ENCODE measurements at places on chromosomes 5 and 9.

DNA sequence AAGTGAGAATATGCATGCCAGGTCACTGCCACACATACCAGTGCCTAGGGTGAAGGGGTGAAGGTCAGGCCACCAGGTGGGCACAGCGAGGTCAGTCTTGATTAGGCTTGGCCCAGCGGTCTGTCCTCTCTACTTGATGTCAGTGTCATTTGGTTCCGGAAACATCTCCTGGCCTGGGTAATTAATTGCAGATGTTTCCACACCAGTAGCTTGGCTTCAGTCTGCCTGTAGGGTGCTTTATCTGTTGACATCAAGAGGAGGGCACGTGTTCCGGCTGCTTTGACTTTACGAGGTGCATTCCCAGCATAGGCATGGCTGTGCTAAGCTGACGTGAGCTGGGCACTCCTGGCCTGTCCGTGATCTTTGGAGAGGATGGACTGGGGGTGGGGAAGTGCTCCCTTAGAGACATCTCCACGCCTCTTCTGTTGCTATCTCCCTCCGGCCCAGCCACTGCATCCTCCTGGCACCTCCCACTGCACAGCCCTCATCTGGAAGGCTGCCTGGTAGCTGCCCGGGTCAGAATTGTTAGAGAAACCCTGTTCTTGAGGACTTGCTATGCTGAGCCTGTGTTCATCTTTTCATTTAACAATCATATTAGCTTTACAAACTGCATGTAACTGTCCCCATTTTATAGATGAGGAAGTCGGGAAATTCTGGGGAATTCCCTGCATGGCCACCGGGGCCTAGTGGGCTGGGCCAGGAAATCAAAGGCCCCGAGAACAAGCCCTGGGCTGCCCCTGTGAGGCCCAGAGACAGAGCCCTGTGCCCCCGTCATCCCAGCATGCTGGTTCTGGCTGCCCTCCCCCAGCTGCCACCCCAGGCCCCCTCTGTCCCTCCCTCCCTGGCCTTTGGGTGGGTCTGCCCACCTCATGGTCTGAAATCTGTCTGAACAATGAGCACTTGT is 29.1 kb downstream of the JADE2 start:
- DNase-seq = peak; percentile 69

GRCh38 chr9:134320868-134321471 is 5.3 kb upstream of the RXRA start:
- DNase-seq = no peak

GRCh38 chr5:180007582-180007981 is 64.0 kb downstream of the RNF130 start:
- no peak for DNase-seq

GRCh38 chr9:89687188-89687587 is 82.4 kb downstream of the GADD45G start:
- DNase-seq = no peak

GRCh38 chr5:77369566-77369965 is 122.5 kb downstream of the WDR41 start:
- no peak for DNase-seq

- no peak for DNase-seq
These were observed 38.6 kb downstream of the CAPSL start for GRCh38 chr5:35899800-35900199.

GRCh38 chr5:143114481-143114880 is 289.0 kb downstream of the NR3C1 start:
- DNase-seq = no peak

- no peak for DNase-seq
These were observed 97.8 kb downstream of the STK32A start for GRCh38 chr5:147332658-147333057.

DNA sequence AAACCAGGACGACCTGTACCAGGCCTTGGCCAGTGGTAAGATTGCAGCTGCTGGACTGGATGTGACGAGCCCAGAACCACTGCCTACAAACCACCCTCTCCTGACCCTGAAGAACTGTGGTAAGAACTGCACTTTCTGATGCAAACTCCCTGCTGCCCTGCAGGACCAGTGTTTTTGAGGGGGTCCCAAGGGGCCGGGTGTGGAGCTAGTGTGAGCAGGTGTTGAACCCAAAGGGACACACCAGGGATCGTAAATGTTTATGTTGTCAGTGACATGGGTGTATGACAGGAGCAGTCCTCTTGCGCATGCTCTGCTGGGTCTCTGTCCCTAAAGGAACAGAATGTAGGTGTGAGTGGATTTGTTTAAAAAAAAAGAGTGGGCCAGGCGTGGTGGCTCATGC is 9.5 kb downstream of the GRHPR start:
- no peak for DNase-seq

GRCh38 chr9:1869843-1870242 is 145.3 kb upstream of the SMARCA2 start:
- peak; percentile 41 for DNase-seq

DNA sequence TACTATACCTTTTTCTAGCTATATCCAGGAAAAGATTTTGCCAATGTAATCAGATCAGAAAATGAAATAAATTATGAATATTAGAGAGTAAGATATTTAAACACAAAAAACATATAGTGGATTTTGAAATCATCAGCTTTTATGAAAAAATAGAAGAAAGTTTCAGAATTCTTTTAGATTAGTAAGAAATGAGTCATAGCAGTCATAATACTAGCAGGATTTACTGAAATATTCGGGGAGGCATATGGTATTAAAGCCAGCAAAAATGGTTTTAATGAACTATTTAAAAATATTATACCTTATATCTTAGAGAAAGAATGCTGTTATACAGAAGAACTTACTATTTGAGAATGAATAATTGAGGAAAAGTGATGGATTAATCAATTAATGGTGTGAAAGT is 303.6 kb upstream of the NUDT12 start:
- DNase-seq = no peak

GRCh38 chr9:107794259-107794658 is 304.7 kb upstream of the KLF4 start:
- DNase-seq = no peak

GRCh38 chr5:175246889-175247520 is 197.0 kb downstream of the DRD1 start:
- no peak for DNase-seq

DNA sequence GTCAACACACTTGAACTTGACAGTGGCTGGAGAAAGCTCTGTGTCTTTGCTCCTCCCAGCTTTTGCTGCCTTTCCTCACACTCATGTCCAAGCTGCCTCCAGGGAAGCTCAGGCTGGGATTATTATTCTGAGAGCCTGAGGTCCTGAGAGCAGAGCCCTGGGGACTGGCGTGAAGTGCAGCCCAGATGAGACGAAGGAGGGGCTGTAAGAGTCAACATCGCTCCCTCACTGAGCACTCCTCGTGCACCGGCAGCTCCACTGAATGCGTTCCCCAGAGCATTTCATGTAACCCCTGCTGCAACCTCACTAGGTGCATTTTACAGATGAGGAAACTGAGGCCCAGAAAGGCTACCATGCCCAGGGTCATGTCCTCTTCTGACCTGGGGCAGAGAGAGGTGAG is 63.5 kb upstream of the PHYKPL start:
- DNase-seq = no peak
